ENCODE measurements at places on chromosomes 13 and 19. TPM values are rescaled to one million over a fixed set of nuclear protein-coding genes. Genes with fewer than 3 reads are reported as not detected.

The COL4A2 gene
- total RNA-seq, result 137 TPM

The MCOLN1 gene
- total RNA-seq, result 12.8 TPM

The IL11 gene
- total RNA-seq, result 53.6 TPM

The C3 gene
- total RNA-seq, result 45.2 TPM

The RAB3A gene
- 0.69 TPM for total RNA-seq

The SMARCA4 gene
- 7.7 TPM for total RNA-seq

The KIRREL2 gene
- 0.49 TPM for total RNA-seq

The CGB3 gene
- total RNA-seq, result not detected

The SBSN gene
- total RNA-seq, result 2.5 TPM

The ZNF471 gene
- 0.06 TPM for total RNA-seq

The TEX26 gene
- not detected for total RNA-seq

The SYCN gene
- total RNA-seq, result not detected

The SPC24 gene
- total RNA-seq, result 15.4 TPM

The GSX1 gene
- total RNA-seq, result not detected

The RASGRP4 gene
- not detected for total RNA-seq

The CELF5 gene
- total RNA-seq, result 0.52 TPM

The UGGT2 gene
- total RNA-seq, result 9.9 TPM

The C19orf18 gene
- total RNA-seq, result not detected

The ZNF829 gene
- 0.44 TPM for total RNA-seq

The WIZ gene
- total RNA-seq, result 14.4 TPM

The ZNF444 gene
- total RNA-seq, result 30.1 TPM

The TMEM143 gene
- total RNA-seq, result 4.7 TPM

The TMEM59L gene
- 3.9 TPM for total RNA-seq

The FFAR1 gene
- not detected for total RNA-seq

The ITM2B gene
- total RNA-seq, result 169 TPM

The KLF1 gene
- 0.05 TPM for total RNA-seq

The LGALS16 gene
- not detected for total RNA-seq

The PPM1N gene
- 8.3 TPM for total RNA-seq

The LILRA1 gene
- total RNA-seq, result not detected

The LILRB3 gene
- total RNA-seq, result 0.09 TPM

The FXYD7 gene
- total RNA-seq, result not detected

The C5AR1 gene
- total RNA-seq, result 1.4 TPM

The MLNR gene
- 0.50 TPM for total RNA-seq

The FCAR gene
- total RNA-seq, result not detected

The ZNF534 gene
- total RNA-seq, result not detected

The URAD gene
- total RNA-seq, result not detected

The FBN3 gene
- total RNA-seq, result not detected

The ZNF540 gene
- total RNA-seq, result 0.15 TPM

The KLK4 gene
- total RNA-seq, result 0.08 TPM

The LHFPL6 gene
- 6.9 TPM for total RNA-seq

The SMIM17 gene
- total RNA-seq, result 0.19 TPM

The SULT2A1 gene
- not detected for total RNA-seq

The RASIP1 gene
- 0.57 TPM for total RNA-seq

All from A549 treated with CORT108297 at 1 μM for 4 hours (cell line).